Amniotic epithelial cell (primary cell): ENCODE measurements at places on chromosomes 2 and 18.

DNA sequence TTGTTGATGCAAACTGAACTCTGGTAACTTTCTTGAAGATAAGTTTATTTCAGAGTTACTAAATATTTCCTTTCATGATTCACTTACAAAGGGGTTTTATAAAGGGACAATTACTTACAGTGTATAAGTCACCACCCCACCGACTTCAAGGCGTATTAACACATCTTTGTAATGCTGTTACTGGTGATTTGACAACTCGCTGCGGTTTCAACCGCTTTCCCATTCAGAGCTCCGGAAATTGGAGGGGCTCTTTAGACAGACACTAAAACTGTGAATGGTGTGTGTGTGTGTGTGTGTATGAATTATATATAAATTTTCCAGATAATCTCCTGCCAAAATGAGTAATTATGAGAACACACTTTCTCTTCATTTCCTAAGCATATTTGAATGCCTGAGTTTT lies 4.9 kb downstream of the TM4SF20 start:
- DNase-seq = peak; percentile 75

DNA sequence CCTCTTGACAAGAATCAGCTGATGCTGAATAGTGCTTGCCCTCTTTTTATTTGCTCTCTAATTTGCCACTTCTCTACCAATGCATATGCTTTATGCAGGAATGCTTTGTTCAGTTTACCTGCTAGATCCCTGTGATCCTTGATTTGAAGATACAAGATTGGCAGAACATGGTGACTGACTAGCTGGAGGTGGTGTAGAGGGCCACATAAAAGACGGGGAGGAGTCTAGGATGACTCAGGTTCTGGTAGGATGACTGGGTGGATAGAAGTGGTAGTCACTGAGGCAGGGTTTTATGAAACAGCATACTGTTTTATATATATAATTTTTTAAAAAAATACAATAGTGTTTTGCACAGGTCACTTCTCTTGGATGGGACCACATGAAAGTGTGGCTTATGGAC lies 6.3 kb upstream of the ADGRF3 start:
- DNase-seq = peak; percentile 45

DNA sequence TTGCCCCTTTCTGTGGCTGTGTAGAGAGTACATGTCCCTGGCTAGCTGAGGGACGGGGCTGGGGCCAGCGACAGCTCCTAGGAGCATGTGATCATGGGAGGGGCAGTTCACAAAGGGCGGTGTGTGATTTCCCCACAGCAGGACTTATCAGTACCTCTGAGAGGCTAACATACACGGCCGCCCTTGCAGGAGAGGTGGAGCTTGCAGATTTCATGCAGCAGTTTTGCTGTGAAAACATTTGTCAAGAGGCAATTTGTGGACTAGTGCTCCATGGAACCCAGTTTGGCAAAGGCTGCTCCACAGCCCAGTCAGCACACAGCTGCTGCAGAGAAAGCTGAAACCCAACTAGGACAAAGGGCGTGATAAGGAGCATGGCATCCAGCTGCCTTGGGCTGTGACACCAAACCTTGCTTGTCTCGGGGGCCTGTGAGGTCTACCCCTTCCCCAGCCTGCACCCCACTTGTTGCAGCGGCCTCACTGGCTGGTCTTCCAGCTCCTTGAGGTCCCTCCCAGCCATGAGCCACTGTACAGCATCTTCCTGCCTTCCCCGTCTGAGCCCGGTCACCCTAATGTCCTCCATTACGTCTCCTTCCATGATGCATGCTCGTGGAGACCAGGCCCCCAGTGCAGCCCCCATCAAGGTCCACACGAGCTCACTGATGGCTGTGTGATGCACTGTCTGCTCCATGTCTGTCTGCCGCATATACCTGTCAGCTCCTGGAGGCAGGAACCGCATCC lies 121.4 kb upstream of the HDAC4 start:
- DNase-seq = no peak

DNA sequence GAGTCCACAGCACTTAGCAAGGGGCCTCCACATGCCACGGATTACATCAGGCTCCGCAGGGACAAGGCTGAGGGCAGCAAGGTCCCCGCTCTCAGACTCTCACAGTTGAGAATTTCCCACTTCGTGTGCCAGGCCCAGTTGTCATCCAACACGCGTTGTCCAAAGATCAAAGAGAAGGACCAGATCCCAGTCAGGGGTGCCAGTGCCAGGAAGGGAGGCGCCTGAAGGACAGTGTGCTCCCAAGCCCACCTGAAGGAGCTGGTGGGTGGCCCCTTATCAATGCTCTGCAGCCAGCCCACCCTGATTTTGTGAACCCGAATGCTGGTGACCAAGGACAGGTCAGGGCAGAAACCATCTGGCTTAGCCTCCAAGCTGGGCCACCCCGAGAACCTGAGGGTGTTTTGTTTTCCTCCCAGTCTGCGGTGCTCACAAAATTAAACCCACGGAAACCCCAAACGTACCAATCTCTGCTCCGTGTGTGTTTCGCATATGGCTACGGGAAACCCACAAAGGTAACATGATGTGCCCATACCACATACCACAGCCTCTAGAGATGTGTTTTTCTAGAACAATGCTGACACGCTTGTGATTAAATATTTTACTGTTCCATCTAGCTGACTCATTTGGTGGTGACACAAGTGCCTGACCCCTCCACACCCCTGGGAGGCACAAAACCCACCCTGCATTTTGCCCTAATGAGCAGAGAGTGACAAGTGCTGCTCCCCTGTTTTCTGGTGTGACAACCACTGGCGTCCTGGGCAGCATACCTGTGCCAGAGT lies 24.5 kb downstream of the CRACDL start:
- DNase-seq = peak; percentile 38

- DNase-seq = no peak
Observed at GRCh38 chr2:1787755-1788477, 43.6 kb upstream of the PXDN start.

DNA sequence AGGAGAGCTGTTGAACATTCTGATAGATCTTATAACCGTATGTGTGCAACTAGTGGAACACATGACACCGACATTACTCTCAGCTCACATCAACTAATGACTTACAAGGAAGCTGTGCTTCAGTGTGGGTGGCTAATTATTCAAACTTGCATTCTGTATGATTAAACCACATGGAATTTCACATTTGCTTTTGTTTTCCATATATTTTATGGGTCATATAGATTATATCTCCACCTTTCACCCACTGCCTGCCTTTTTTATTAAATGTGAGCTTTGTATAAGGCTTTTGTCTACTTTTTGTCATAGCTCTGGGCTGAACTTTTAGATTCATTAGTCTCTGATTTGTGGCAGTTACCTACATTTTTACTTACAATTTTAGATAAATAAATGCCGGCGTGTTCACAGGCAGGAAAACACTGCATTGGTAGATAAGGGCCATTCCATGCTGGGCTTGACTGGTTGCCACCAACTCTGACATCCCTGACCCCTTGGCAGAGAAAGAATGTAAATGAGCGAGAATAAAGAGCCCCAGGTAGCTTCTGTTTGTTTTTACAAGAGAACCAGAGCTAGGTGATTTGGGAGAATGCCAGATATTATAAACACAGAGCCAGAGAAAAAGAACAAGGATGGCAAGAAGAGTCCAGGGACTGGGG lies 35.7 kb downstream of the LYPD6 start:
- peak; percentile 45 for DNase-seq

- DNase-seq = peak; percentile 70
Observed at GRCh38 chr2:120910956-120911951, 175.6 kb downstream of the GLI2 start.

DNA sequence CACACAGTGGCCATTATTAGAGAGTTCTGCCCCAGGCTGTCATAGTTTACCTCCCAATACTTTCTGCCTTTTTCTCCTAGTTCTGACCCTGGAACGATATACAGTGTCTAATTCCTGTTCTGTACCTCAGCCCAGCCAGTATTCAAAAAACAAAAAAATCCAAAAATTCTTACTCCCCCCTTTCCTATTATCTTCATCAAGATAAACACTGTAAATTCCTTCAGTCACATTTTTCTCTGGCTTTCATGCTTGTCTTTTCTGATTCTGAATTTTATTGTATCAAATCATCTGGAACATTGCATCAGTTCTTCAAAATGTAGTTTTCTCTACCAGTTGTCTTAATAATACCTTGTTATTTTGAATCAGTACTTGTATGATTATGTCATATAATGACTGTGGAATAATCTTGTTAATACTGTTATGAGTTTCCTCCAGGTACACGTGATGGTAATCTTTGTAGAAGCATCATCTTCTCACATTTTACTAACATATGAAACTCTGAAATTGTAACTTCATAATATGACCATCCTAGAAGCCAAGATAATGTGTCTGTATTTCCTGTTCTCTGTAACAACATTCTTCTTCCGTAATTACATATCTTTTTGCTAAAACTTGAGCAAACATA lies 79.0 kb upstream of the NOSTRIN start:
- DNase-seq = no peak

DNA sequence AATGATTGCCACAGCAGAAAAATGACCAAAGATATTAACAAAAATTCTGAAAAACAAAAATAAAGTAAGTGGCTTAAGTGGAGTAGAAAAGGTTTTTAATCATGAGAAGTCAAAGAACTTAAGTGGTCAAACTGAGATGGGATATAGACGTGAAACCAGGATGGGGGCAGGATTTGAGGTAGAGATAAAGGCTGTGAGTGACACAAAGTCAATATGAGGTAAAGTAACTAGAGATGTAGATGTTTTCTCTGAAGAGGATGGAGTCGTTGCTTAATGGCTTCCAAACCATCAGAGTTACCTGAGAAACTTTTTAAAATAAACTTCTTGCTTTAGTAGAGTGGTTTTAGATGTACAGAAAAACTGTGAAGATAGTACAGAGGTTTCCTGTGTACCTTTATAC lies 21.2 kb downstream of the ANKRD12 start:
- DNase-seq = no peak

GRCh38 chr2:241390301-241391206 lies 34.5 kb downstream of the FARP2 start:
- DNase-seq = no peak

DNA sequence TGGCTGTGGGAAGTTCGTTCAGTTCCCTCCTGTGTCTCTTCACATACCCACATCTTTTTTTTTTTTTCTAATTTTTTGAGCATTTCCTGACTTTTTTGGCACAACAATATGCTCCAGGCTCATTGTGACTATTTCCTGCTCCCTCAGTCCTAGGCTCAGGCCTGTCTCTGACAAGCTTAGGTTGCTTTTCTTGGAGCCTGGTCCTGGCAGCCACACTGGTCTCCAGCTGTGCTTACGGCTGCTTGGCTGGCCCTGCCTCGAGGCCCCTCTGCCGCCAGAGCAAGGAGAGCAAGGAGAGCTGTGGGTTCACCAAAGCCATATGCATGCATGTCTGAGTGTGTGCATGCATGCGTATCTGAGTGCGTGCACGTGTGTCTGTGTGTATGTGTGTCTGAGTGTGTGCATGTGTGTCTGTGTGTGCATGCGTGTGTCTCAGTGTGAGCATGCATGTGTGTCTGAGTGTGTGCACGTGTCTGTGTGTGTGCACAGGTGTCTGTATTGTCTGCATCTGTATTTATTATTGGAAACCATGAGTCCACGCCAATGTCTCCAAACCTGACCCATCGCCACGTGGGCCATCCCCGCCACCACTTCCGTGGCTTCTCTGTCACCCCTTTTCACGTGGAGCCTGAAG lies 766.1 kb upstream of the SALL3 start:
- DNase-seq = no peak

DNA sequence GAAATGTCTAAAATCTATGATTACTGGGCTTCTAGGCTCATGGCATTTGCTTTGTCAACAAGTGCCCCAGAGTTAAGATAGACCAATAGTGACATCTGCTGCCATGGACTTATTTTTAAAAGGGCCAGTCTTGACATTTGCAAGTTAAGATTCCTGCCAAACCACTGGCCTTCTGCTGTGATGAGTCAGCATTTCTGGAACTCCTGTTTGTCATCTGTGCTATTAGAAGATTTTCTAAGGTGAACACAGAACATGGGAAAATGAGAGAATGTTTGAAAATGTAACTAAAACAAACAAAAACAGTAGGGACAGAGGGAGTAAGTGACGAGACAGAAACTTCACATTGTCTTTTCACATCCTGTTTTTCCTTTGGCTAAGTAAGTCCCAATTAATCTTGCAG lies 93.7 kb upstream of the WDR75 start:
- DNase-seq = peak; percentile 96

- DNase-seq = no peak
Observed at GRCh38 chr2:187362151-187362550, 85.9 kb downstream of the CALCRL start.

DNA sequence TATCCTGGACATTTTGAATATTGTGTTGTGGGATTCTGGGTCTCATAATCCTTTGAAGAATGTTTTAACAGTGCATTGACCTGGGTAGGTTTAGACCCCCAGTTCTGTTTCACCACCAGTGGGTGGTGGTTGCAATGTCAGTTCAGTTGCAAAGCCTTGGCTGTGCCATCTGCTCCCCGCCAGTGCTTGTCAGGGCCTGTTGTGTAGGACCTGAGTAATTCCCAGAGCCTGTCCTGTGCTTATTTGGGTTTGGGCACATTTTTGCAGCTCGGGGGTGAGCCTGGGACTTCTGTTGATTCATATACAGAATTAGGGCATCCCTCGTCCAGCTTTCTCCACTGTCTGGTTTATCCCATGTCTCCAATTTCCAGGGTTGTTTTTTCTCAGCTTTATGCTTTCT lies 24.8 kb downstream of the ATP9B start:
- no peak for DNase-seq

GRCh38 chr2:86298411-86299390 lies 38.7 kb downstream of the REEP1 start:
- DNase-seq = no peak

- DNase-seq = peak; percentile 65
Observed at GRCh38 chr18:70454704-70455322, 166.0 kb downstream of the SOCS6 start.

- no peak for DNase-seq
Observed at GRCh38 chr2:135993421-135993820, 8.0 kb upstream of the DARS1 start.

DNA sequence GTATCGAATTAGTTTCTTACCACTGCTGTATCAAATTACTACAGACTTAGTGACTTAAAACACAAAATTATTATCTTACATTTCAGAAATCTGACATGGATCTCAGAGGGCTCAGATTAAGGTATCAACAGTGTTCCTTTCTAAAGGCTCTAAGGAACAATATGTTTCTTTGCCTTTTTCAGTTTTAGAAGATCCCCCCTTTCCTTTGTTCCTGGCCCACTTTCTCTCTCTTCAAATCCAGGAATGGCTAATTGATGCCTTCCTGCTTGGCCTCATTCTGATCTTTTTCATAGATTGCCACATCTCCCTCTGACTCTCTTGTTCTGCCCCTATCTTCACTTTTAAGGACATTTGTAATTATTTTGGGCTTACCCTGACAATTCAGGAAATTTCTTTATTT lies 65.7 kb downstream of the LRP1B start:
- no peak for DNase-seq

DNA sequence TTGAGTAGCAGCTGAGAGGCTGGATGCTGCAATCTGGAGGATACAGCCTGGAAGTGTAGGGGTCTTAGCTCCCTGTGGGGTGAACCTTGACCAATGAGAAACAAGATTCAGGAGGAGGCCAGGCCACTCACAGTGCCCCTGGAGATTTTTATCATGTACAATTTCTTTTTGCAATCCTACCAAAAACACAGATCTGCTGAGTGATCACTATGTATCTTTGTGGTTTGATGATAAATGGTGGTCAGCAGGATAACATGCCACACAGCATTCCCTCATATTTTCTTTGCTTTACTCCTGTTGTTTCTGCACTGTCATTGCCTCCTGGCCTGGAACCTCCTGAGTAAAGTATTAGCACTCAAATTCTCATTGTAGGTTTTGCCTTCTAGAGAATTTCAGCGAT lies 357.9 kb downstream of the THSD7B start:
- no peak for DNase-seq
